Stimulated activated CD8-positive, alpha-beta memory T cell treated with anti-CD3 and anti-CD28 coated beads, Interleukin-15, amount 100 ng/mL, for 24 hours (primary cell): ENCODE measurements at places on chromosomes 7 and 10.

- no peak for DNase-seq
Observed at GRCh38 chr7:121334875-121335648, 6.3 kb downstream of the WNT16 start.

GRCh38 chr7:16904076-16904475, 22.3 kb upstream of the AGR3 start:
- DNase-seq, result no peak

DNA sequence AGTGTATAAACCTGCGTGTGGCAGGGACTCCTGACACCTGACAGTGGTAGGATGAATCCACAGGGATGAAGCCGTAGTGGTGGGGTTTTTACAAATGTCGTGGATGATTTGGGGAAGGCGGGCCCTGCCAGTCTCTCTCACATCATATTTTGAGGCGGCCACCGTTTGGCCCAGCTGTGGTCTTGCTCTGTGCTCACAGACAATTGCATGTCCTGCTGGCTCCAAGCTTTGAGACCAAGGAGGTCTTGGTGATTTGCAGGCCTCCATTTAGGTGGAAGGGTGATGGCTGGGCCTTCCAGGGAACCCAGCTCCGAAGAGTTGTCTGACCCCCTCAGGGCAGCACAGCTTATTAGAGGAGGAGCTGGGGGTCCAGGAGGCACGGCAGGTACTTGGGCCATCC, 151.1 kb upstream of the SHH start:
- DNase-seq, result no peak

DNA sequence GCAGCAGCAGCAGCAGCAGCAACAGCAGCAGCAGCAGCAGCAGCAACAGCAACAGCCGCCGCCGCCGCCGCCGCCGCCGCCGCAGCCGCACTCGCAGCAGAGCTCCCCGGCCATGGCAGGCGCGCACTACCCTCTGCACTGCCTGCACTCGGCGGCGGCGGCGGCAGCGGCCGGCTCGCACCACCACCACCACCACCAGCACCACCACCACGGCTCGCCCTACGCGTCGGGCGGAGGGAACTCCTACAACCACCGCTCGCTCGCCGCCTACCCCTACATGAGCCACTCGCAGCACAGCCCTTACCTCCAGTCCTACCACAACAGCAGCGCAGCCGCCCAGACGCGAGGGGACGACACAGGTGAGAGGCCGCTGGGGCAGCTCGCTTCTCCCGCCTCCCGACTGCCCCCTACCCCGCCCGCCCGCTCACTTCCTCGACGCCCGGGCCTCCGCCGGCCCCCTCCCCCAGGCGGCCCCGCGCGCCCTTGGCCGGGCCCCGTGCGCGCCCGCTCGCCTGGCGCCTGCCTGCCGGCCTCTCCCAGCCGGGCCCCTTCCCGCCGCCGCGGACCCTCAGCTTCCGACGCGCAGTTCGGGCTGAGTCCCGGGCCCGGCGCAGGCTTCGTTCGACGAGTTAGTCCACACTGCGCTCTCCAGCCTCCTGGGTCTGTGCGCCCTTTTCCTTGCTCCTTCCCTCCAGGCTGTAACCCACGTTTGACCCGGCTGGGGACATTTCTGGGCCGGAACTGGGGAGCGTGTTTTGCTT, 882 bp downstream of the DLX6 start:
- no peak for DNase-seq

- no peak for DNase-seq
Observed at GRCh38 chr7:120709972-120710320, 148.0 kb downstream of the TSPAN12 start.

- DNase-seq, result no peak
Observed at GRCh38 chr10:22250897-22251660, 33.3 kb upstream of the EBLN1 start.

DNA sequence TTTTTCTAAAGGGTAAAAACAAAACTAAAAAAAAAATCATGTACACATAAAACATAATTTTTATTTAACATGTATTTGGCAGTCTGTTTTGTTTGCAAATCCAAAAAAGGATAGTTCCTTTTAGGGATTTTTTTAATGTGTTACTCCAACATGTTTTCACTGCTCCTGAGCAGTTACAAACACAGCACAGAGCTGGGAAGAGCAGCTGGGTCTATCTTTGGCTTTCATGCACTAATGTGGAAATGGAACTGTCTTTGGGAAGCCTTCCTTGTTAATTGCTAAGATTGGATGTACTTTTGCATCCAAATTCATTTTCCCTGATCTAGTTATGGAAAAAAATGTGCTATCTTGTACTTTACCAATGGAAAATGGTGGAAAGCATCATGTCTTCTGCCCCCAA, 1035.1 kb downstream of the CNTNAP2 start:
- no peak for DNase-seq

DNA sequence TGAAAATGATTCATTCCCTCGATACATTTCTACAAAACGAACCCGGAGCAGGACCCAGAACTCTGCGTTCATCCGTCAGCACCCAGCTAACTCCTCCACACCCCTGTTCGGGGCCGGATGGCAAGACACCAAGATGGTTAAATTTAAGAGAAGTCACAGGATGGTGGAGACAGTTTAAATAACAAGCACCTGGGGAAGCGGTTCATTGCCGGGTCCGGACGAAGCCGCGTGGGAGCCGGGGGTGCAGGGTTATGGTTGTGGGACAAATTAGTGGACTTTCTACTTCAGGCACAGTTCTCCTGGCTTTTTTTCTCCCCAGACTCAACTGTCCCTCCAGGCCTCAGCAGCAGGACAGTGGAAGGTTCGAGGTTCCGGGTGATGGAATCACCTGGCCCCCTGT, 45.4 kb downstream of the ASB13 start:
- DNase-seq, result no peak

- DNase-seq, result no peak
Observed at GRCh38 chr10:107148906-107149305, 15.6 kb downstream of the SORCS1 start.

DNA sequence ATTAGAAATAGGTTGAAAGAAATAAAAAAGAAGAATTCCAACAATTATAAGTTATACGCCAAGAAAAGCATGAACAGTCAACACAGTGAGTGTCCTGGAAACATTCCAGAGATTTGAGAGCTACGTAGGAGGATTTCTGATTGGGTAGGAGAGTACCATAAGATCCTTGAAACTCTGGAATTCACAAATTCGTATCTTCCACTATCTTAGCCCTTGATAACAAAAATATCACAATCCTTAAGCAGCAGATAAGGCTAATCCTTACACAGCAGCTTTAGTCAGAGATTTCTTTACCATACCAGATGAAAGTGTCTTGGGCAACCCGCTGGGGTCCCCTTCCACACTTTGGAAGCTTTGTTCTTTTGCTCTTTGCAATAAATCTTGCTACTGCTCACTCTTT, 8.2 kb downstream of the TPK1 start:
- DNase-seq, result no peak

DNA sequence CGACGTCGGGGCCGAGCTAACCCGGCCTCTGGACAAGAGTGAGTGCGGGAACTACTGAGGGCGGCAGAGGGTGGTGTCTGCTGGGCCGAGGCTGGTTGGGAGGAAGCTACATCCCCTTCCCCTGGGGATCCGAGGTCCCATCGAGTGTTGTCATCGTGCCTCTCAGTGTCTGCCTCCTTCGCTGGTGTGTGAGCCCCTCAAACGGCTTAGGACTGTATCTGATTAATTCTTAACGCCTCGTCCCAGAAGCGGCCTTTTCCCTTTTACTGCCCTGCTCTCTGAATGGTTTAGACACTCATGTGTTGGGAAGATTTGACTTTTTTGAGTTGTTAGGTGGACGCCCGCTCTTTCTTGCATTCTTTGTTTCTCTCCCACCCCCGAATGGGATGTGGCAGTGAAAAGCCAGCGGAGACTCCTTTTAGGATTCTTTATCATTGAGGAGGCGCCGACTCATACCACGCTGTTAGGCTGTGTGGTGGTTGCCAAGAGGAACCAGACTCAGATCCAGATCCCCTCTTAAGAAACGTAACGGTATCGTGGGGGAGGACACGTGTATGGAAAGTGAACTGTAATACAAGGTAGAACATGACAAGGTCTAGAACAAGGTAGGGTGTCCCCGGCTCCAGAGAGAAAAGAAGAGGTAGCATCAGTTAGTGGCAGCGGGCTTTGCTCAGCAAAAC, 631 bp downstream of the SUPV3L1 start:
- no peak for DNase-seq
